H9 (cell line): ENCODE measurements at places on chromosomes 7 and 10. TPM values are rescaled to one million over a fixed set of nuclear protein-coding genes. Genes with fewer than 3 reads are reported as not detected.

DNA sequence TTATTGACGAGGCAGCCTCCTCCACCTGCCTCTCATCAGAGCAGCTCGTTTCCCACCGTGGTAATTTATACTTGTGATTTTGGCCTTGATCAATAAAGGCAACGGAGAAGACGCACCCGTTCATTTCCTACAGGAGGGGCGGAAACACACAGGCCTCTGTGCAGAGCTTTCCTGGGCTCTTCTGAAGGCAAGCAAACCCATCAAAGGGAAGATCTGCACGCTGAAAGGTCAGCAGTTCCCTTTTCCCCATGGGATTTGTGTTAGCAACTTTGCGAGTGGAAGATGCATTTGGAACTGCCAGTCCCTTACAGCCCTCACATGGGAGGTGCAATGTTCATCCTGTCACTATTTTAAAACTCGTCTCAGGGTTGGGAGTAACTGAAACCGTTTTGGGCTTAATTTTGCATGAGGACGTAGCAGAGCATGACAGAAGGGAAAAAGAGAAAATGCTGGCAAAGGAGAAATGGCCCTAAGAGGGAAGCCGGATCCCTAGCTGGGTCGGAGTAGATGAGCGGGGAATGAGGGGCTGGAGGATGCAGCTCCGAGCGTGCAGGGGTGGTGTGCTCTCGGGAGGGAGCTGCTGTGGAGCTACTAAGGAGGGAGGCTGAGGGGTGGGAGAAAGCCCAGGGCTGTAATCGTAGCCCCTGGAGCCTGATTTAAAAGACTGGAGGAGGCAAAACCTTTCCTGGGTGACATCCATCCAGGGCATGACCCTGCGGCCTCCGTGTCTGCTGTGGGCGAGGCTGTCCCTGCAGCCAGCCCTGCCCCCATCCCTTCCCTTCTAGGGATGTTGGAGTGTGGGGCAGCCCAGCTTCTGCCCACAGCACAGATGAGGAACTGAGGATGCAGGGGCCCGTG lies 111.1 kb upstream of the FAM20C start:
- no peak for DNase-seq

DNA sequence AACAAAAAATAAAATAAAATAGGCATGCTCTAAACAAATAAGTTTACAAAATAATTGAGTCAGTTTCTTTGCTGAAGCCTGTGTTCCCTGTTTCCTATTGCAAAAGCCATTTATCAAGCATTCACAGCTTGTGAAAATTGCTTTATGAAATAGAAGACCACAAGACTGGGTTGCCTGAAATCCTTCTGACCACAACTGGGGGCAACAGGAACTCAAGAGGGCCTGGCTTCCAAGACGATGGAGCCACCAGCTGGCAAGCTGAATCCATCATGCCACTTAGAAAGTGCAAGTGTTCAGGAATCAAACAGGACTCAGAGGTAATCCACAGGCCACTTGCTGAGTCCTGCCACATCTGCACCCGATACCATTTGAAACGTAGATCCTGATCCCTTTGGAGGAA lies 752 bp upstream of the ABCA13 start:
- no peak for DNase-seq

DNA sequence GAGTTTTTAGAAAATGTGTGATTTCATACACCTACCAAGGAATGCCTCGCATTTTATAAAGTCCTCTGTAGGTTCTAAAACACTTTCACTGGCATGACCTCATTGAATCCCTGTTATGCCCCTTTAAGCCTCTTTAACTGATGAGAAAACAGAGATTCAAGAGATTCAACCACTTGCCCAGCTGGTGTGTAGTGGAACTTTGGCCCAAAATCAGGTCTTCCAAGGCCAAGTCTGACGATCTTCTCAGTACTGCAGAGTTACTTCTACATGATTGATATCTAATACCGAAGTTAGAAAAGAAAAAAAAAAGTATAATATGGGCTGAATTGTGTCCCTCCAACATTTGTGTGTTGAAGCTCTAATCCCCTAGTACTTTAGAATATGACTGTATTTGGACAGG lies 202.0 kb downstream of the WDR11 start:
- DNase-seq, result no peak

- DNase-seq, result no peak
Observed at GRCh38 chr10:16965344-16965616, 148.1 kb upstream of the RSU1 start.

DNA sequence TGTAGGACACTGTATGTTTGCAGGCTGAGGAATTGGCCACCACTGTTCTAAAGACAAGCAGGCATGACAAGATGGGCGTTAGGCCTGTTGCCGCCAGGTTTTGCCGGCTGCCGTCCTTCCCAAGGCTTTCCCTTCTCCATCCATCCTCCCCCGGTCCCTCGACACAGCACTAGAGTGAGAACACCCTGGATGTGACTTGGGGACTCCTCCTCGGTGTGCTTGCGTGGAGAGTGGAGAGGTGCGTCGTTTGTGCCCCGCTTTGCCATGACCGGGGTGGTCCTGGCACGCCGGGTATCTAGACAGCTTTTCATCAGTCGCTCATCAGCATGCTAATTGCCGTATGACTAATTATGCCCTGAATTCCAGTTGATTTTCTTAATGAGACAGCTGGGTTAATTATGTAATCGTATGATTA lies 206.6 kb upstream of the SH2B2 start:
- no peak for DNase-seq

Gene LRRC18
- not detected in 2 replicates for total RNA-seq

DNA sequence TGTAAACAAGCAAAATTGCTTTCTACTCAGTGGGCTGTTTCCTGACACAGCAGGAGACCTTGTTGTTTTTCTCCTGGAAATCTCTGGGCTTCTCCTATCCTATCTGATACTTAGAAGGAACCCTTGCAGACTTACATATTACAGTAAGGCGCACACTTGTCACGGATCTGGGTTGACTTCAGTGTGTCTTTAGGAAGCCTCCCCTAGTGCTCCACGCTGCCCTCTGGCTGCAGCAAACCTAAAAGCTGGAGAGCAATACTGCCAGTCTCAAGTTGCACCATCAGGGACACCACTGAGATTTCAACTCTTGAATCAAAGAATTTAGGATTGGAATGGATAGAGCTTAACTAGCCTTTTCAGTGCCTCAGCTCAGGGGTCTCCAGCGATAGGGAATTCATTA lies 495.3 kb downstream of the LRMDA start:
- DNase-seq, result no peak

DNA sequence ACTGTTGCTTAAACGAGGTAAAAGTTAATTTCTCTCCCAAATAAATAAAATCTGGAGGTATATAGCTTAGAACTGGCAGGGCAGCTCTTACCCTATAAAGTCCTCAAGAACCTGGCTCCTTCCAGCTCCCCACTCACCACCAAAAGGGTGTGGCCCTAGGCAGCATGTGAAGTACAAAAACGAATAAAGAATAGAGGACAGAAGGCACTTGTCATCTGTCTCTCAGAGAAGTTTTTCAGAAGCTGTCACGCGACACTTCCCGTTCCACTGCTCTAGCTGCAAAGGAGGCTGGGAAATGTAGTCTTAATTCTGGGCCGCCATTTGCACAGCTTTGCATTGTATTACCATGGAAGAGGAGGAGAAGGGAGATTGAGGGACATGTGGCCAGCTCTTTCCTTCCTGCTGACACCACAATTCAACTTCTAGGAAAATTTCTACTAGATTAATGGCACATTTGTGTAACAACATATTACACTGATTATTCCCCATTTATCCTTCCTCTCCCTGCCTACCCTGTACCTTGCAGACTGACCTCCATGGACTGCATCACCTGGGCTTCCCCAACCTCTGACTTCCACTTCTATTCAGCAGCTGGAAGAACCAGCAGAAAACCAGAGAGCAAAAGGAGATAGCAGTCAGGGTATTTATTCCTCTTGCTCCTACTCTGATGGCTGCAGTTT lies 62.2 kb downstream of the CCDC71L start:
- peak; percentile 71 for DNase-seq

Gene HOXA6
- not detected in 2 replicates for total RNA-seq

DNA sequence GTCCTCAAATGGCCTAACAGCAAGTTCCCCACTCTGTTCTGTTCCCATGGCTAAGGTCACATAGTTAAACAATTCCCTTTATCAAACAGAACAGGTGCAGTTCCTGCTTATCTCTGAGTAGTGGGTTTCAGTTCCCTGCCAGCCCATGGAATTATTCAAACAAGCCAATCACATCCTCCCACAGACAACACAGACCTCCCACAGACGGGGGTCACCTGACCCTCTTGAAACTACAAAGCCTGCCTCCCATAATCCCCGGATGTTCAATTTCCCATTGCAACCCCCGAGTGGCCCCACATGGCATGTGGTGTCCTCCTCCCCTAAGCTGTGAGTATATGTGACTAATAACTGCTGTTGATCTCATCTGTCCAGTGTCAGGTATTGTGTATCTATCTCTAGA lies 64.1 kb downstream of the TMEM168 start:
- no peak for DNase-seq

GRCh38 chr7:18200855-18201254 lies 173.2 kb upstream of the PRPS1L1 start:
- no peak for DNase-seq

DNA sequence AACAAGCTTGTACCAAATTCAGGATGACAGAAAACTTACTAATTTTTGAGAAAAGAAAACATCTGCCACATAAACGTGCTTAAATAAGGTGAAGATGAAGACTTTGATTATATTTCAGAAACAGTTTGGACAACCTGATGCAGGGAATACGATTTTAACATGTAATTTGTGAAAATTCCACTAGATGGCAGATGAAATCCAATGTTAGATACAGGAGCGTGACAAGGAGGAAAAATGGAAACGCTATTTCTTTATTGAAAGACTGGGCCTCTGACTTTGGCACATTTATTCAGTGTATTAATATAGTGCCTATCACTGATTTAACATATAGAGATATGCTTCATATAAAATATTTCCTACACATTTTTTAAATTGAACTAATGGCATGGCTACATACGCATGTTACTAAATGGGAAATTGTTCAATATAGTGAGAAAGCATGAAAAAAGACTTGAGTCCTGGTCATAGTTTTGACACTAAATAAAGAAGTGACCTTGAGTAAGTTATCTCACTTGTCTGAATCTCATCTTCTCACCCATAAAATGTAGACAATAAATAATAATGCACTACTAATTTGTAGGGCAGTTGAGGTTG lies 60.7 kb downstream of the CD36 start:
- no peak for DNase-seq

GRCh38 chr10:60276232-60276631 lies 113.4 kb downstream of the ANK3 start:
- DNase-seq, result no peak

DNA sequence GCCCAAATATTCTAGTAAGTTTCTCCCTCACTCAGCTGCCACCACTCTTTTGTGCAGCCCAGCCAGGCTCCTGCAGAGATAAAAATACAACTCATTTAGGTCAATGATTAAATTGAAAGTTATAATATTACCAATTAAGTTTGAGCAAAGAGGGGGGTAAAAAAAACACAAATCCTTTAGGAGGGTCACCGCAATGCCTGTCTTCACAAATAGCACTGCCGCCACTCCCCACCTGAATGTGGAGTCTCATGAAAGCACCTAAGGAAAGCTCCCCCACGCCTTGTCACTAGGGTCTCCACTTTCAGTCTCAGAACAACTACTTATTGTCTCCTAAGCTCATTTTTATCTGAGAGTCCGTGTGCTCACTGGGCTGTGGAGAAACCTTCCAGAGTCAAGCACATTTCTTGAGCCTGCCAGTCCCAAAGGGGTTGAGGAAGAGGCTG lies 148.7 kb downstream of the FGFR2 start:
- DNase-seq, result no peak

DNA sequence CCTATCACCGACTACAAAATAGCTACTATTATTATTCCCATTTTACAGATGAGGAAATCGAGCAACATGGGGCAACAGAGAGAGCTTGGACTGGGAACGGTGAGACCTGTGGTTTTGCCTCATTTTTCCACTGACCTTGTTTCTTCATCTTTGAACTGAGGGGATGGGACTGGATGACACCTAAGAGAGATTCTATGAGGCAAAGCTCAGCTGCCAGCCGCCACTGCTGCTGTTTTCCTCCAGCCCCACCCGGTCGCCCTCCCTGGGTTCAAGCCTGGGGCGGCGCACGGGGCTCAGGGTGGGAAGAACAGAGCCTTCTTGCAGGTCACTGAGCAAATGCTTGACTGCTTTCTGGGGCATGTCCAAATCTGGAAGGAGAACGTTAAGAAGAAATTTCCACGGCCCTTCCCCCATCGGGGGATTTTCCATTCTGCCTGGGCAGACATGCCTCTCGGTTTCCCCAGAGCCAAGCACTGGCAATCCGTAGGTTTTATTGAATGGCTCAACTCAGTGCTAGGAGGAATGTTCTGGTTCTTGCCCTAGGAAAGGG lies 12.3 kb downstream of the DDIT4 start:
- DNase-seq, result no peak

Gene MKX
- 0.31 and 0.46 TPM in 2 replicates for total RNA-seq

DNA sequence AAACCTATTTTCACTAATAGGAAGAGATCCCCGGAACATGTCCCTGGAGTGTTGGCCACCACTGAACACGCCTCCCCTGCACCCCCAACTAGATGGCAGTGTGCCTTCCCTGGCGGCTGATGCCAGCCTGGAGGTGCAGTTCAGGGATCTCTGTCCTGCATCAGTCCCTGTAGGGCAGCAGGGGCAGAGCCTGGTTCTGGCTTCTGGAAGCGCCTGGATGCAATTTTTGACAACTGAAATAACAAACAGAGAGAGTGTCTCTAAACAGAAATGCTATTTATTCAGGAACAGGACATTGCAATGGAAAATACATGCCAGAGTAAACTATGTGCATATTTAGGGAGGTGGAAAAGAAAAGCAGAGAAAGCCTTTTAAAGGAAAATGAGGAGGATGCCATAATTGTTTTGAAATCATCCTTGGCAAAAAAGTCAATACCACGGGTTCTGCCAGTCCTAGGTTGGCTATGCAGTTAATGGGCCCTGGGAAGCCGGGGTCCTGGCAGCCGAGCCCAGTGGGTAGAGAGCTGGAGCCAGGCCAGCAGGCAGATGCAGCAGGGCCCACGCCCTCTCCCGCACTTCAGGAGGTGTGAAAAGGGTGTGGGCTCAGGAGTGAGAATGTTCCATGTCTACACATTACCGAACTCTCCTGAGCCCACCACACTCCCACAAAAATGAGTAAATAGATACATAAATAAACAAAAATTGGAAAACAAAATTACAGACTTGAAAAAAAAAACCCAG lies 18.5 kb downstream of the ANTXRL start:
- DNase-seq, result peak; percentile 20

DNA sequence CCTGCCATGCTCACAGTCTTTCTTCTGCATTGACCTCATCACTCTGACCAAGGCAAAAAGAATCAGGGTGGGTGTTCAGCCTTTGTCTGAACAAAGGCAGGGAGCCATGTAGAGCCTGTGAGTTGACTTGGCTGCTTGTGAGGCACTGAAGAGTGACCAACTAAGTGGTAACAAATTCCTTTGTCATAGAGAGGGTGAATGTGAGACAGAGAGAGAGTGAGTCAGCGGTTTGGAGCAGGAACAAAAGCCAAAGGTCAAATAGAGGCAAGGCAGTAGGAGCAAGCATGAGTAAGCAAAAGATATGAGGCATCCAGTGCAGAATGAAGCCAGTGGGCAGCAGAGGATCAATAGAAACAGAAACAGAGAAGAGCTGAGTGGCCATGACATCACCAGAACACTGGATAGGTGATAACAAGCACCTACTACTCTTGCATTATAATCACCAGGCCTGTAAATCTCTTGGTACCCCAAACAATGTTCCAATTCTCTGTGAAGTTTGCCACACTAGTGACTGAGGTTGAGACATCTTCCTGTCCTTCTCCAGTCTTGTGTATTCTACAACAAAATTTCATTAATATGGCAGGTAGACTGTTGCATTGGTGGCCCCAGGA lies 116.2 kb upstream of the LAMB4 start:
- no peak for DNase-seq
